ENCODE measurements at places on chromosomes 12 and 14. TPM values are rescaled to one million over a fixed set of nuclear protein-coding genes. Genes with fewer than 3 reads are reported as not detected.
A peak's percentile ranks its signal among the peaks of the same experiment; 100 is the strongest.

DNA sequence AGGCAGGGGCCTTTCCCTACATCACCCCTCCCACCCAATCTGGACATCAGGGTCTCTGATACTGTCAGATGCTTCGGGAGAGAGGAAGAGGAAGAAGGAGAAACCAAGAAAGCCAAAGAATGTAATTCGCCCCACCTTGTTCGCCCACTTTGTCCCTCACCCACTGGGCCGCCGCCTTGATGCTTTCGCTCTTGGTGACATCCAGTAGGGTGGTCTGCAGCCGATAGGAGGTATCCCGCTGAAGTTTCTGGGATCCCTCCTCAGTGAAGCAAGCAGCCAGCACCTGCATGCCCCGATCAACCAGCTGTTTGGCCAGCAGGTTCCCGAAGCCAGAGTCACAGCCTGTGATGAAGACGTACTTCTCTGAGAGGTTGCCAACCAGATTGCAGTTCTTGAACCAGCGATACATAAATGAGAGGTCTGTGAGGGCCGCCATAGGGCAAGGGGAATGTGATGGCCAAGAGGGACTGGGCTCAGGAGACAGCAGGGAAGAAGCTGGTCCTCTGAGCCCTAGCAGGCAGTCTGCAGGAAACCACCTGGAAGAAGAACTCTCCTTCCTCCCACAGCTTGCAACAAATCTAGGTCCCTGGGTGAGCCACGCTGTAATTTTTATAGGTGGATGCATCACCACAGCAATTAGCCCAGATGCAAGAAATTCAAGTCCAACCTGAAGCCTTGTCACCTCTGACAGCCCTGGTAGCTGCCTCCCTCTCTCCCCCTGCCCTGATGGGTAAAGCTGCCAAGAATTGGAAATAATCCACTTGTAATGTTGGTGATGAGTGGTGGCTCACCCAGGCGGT, at the start of gene SDR9C7:
Gene SDR9C7, minus strand, starts transcription at position 583 of the 800 bp plus-strand sequence. Its CDS starts 147 bp downstream, at position 436.
- no peak for DNase-seq
- no peaks in the 10 kb centered on the region for H3K36me3 ChIP-seq
- H3K27ac ChIP-seq: no peak within 1 kb of the TSS
- no peaks in the 10 kb centered on the region for H3K4me1 ChIP-seq
- H3K27me3 ChIP-seq: no peaks in the 10 kb centered on the region

- H3K4me1 ChIP-seq: no peaks in the 10 kb centered on the region
- H3K27ac ChIP-seq: no peak overlapping the region
- no peak overlapping the region for H3K4me3 ChIP-seq
- peaks cover 33% of the 10 kb centered on the region for H3K36me3 ChIP-seq
- DNase-seq: no peak
- no peaks in the 10 kb centered on the region for H3K27me3 ChIP-seq
Measured at GRCh38 chr12:112179341-112179740, 54.0 kb downstream of the TRAFD1 start.

DNA sequence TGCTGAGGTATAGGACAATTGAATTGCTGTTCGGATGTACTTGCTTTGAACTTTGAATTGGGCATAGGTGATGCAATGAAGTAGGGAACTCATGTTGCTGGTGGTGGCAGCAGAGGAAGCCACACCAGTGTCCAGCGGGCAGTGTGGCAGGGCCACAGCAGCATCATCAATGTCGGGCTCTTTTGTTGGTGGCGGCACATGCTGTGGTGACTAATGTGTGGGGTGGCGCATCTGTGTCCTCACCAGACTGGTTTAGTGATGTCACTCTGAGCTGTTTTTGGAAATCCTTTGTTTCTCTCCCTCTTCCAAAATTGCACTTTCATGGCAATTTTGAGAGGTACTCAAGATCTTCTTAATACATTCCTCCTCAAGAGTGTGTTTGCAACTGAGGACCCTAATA, 187.6 kb downstream of the ETNK1 start:
- no peaks in the 10 kb centered on the region for H3K36me3 ChIP-seq
- DNase-seq: no peak
- no peak overlapping the region for H3K27ac ChIP-seq
- H3K27me3 ChIP-seq: no peaks in the 10 kb centered on the region

DNA sequence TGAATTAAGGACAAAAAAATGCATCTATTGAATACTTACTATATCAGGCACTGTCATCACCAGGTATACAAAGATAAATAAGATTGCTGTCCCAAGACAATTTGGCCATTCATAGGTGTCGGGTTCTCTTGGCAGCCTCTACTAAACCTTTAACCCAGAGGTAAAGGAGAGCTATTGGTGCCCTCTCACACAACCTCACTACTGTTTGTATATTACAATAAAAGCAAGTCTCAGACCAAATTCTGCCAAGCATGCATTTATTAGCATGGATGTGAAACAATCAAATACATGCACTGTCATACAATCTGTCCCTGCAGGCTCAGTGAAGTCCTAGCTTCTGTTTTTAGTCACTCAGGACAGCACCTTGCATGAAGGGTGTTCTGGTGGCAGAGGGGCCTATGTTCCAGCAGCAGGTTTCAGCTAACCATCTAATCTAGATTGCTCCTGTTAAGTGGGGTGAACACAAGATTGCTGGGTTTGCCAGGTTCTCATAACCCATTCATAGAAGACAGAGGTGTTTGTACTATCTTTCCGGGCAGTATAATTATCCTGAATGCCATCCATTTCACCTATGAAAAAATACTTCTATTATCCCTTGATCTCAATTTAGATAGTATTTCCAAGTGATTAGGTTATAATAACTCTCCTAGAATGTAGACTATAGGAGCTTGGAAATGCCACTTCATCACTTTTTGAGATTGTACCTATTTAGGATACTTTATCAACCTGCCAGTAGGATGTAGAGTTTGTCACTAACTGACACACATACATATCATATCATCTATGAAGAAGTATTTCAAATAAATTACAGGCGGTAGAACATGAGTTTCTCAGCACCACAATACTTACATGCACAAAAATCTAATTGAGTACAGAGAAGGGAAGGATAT, 254.0 kb upstream of the KRR1 start:
- H3K4me1 ChIP-seq: peaks cover 4% of the 10 kb centered on the region
- H3K4me3 ChIP-seq: no peak overlapping the region
- no peak for DNase-seq
- H3K27ac ChIP-seq: no peak overlapping the region
- no peaks in the 10 kb centered on the region for H3K36me3 ChIP-seq

- H3K36me3 ChIP-seq: no peaks in the 10 kb centered on the region
- H3K27ac ChIP-seq: peak overlapping the region; percentile 95
Measured at GRCh38 chr12:12561371-12562015, 1.2 kb downstream of the DUSP16 start.

DNA sequence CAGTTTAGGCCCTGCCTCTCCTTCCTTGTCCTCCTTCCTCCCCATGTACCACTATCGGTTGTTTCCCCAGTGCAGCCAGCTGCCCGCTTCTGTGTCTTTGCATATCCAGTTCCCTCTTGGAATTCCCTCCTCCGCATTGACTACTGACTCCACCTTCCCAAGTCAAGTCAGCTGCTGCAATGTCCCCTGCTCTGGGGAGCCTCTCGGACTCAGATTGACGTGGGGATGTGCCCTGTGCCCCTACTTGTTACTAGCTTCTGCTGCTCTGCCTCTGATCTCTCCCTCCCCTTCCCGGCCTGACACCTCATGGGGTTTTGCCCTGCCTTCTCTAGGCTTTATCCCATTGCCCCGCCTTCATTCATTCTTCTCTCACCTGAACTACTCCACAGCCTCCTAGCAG, 2.1 kb upstream of the CD9 start:
- H3K4me3 ChIP-seq: no peak overlapping the region
- no peaks in the 10 kb centered on the region for H3K27me3 ChIP-seq

DNA sequence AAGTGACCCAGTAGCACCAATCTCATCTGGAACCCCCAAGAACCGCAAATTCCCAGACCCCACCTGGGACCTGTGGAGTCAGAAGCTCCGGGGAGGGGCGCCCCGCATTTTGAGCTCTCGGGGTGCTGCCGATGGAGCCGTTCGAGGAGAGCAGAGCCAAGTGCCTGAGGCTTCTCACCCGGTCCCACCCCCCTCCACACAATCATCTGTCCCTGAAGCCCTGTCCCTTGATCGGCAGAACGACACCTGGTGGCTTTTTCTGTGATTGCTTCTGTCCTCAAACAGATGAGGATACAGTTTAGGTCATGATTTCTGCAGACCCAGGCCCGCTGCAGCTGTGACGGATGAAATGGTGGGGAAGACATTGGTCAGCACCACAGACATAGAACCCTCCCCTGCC, 74.7 kb downstream of the NOC4L start:
- no peaks in the 10 kb centered on the region for H3K4me1 ChIP-seq
- DNase-seq: peak; percentile 49
- no peaks in the 10 kb centered on the region for H3K36me3 ChIP-seq
- H3K4me3 ChIP-seq: no peak overlapping the region
- H3K27ac ChIP-seq: no peak overlapping the region

- H3K36me3 ChIP-seq: no peaks in the 10 kb centered on the region
- no peaks in the 10 kb centered on the region for H3K4me1 ChIP-seq
- H3K27ac ChIP-seq: no peak overlapping the region
- DNase-seq: no peak
- no peak overlapping the region for H3K4me3 ChIP-seq
- no peaks in the 10 kb centered on the region for H3K27me3 ChIP-seq
Measured at GRCh38 chr14:54300881-54301280, 95.9 kb upstream of the CDKN3 start.

DNA sequence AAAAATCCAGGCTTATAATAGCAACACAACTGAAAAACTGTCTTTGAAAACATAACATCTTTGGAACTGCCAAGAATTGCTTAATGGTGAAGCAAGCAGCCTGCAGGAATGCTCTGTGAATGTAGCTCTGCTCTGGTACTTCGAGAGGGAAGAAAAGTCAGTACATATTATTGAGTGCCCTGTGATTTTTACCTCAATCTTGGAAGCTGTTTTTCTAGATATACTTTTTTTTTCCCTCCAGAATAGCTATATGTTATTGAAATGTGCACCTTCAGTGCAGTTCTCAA, 508.1 kb downstream of the PCNX1 start:
- no peaks in the 10 kb centered on the region for H3K27me3 ChIP-seq
- no peak for DNase-seq
- H3K4me3 ChIP-seq: no peak overlapping the region
- no peaks in the 10 kb centered on the region for H3K4me1 ChIP-seq
- no peaks in the 10 kb centered on the region for H3K36me3 ChIP-seq

DNA sequence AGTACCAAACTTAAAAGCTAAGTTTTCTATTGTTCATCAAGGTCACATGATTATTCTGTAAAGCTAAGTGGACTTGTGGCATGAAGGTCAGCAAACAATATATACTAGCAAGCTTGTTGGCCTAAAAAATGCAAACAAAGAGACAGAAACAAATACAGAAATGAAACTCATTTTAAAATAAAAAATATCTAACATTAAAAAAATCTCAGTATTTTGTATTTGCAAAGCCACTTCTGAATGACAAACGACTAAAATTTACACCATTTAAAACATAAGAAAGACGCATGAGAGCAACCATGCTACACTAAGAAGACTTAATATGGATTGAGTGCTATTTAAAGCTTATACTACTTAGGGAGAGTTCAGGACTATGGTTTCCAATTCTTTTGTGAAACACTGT, 72.8 kb upstream of the BBS10 start:
- H3K4me3 ChIP-seq: no peak overlapping the region
- H3K36me3 ChIP-seq: no peaks in the 10 kb centered on the region
- H3K27ac ChIP-seq: no peak overlapping the region
- no peaks in the 10 kb centered on the region for H3K4me1 ChIP-seq

GRCh38 chr12:49667325-49668090, 39.7 kb downstream of the FMNL3 start:
- H3K4me1 ChIP-seq: peaks cover 10% of the 10 kb centered on the region
- H3K36me3 ChIP-seq: no peaks in the 10 kb centered on the region
- no peak overlapping the region for H3K4me3 ChIP-seq
- no peak for DNase-seq
- H3K27ac ChIP-seq: no peak overlapping the region

DNA sequence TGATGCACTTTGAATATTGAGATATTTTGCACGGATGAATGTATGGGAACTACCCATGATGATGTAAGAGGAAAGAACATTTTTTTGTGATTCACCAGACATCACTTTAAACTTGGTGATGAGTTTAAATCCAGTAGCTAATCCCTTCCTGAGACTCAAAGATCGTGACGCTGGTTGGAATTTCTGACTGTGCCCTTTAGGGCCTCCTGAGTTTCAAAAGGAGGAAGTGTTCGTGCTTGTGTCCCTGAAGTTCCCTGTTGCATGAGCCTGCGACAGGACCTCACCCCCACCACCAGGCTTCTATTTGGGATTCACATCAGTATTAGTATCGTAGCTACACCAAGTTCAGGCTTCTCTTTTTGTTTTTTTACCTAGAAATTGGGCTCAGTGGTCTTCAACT, 18.6 kb upstream of the RIN3 start:
- no peak for DNase-seq
- H3K36me3 ChIP-seq: no peaks in the 10 kb centered on the region
- no peaks in the 10 kb centered on the region for H3K4me1 ChIP-seq
- no peaks in the 10 kb centered on the region for H3K27me3 ChIP-seq

DNA sequence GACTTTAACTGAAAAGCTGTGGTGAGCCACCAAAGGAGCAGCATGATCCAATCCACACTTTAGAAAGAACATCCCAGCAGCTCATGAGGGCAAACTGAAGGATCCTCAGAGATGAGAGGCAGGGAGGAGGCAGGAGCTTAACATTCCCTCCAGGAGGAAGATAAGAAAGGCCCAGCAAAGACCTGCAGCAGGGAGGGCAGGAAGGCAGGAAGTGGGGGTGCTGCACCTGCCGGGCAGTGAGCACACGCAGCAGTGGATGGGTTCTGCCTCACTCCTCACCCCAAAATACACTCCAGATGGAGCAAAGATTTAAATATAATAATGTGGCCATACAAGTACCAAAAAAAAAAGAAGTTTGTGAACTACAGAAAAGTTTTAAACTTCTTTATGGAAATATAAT, 48.4 kb downstream of the GCH1 start:
- no peak overlapping the region for H3K4me3 ChIP-seq
- H3K27ac ChIP-seq: no peak overlapping the region
- no peak for DNase-seq
- no peaks in the 10 kb centered on the region for H3K27me3 ChIP-seq

DNA sequence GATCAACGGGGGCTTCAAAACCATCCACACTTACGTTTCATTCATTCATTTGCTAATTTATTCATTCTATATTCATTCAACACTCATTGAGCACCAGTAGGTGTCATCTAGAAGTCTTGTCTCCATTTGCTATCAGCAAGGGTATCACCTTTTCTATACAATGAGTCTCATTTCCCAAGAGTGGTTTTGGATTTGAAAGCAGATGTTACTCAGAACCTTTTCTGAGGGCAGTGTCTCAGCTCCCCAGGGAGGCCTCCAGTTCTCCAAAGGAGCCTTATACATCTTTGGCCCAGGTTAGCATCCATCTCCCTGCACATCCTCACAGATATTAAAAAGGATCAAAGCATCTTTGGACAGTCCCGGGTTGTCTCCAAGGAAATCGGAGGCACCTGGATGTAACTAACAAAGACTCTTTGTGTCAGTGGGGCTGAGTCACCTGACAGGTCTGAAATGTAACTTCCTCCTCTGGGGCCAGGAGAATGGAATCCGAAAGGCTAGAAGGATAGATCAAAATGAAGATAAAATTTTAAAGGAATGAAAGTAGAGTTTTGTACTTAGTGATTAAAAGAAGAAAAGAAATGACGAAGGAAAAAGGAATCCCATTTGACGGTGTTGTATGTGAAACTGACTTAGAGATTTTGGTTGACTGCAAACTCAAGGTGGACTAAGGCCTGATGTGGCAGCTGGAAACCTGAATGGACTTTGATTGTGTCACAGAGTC, 103.0 kb downstream of the VCPKMT start:
- H3K27ac ChIP-seq: no peak overlapping the region
- no peaks in the 10 kb centered on the region for H3K4me1 ChIP-seq
- H3K36me3 ChIP-seq: no peaks in the 10 kb centered on the region

NELL2 gene
- total RNA-seq: 3.3 TPM

TULP3 gene
- total RNA-seq: 23.0 TPM

KLHL33 gene
- 0.72 TPM for total RNA-seq

FAIM2 gene
- 5.5 TPM for total RNA-seq

PLEKHD1 gene
- 0.25 TPM for total RNA-seq

SIX6 gene
- total RNA-seq: not detected

MDM1 gene
- 14.1 TPM for total RNA-seq

ASPG gene
- total RNA-seq: 2.5 TPM
